Activated T-helper 1 cell treated with anti-CD3 and anti-CD28 coated beads, Interleukin-2, amount 50 U/mL, for 16 hours (primary cell): ENCODE measurements at places on chromosomes 3 and 15.

DNA sequence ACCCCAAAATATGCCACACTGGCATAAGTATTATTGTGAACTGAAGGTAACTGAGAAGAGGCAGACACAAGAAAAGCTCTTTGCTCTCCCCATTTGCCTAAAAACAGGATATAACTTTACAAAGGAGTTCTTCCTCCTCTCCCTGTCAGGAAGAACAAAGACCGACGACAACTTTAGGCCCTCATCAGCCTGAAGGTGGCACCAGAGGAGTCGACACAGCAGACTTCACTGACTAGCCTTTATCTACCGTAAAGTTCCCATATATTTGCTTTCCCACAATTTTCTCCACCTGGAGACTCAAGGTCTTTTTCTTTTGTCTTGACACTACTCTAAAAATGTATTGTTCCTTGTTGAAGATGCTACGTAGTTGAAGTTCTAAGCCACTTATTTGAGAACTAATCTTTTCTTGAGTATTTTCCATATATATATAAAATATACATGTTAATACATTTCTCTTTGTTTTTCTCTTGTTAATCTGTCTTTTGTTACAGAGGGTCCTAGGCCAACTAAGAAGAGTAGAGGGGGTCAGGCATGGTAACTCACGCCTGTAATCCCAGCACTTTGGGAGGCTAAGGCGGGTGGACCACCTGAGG lies 16.2 kb upstream of the XIRP1 start:
- no peak for DNase-seq

- no peak for DNase-seq
These were observed 347.6 kb upstream of the RARB start for GRCh38 chr3:25080461-25080860.

DNA sequence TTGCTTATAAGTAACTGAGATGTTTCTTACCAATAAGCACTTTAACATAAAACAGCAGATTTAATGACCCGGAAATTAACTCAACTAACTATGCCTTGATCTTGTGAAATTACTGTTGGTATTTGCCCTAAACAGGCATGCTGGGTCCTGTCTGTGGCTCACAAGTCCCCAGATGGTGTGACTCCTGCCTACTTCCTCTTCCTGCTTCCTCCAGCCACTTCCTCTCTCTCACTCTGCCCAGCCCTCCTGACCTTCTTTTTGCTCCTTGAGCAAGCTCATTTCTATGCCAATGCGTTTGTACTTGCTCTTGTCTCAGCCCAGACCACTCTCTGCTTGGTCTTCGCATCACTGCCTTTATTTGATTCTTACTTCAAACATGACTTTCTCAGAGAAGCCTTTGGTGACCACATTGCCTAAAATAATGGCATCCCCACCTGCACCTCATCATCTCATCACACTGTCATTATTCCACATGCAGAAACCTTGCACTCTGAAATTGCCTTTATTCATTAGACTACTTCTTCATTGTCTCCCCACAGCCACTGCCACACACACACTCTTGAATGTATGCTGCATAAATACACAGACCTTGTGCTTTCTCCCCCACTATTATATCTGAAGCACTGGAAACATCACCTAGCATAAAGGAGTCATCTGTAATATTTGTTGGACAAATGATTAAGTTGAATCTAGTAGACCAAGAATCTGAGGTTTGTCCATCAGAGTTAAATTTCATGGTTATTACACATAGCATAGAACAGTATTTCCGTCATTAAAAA lies 256.3 kb upstream of the SEMA6D start:
- DNase-seq: no peak

DNA sequence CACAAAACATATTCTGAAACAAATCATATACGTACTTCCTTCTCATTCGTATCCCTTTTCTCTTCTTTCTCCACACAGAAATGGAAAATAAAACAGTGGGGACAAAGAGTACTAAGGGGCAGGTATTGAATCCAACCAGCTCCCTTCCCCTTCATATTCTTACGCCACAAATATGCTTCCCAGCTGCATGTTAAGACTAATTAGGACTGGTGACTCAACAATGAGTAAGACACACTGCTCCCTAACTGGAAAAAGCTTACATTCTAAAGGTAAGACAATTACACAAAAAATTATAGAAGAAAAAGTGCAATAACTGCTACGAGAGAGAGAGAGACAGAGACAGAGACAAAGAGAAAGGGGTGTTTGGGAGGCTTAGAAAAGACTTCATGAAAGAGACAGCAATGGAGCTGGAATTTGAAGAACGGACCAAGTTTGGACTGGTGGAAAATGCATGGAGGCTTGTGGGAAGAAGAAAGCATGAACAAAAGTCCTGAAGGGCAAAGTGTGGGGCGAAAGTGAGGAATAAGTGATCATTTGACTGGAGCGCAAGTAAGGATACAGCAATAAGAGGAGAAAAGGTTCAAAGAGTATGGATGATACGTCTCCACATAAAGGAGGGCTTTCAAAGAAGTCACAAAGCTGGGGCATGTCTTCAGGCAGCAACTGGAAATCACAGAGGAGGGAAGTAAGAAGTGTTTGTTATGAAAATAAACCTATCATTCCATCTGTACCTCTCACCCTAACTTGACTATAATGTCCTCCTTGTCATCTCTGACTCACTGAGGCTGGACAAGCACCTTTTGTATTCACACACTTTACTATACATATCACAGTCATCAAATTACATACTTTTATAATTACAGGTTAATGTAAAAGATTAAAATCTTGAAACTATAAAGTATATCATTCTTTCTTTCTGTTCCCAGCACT lies 49.2 kb downstream of the RYK start:
- no peak for DNase-seq

DNA sequence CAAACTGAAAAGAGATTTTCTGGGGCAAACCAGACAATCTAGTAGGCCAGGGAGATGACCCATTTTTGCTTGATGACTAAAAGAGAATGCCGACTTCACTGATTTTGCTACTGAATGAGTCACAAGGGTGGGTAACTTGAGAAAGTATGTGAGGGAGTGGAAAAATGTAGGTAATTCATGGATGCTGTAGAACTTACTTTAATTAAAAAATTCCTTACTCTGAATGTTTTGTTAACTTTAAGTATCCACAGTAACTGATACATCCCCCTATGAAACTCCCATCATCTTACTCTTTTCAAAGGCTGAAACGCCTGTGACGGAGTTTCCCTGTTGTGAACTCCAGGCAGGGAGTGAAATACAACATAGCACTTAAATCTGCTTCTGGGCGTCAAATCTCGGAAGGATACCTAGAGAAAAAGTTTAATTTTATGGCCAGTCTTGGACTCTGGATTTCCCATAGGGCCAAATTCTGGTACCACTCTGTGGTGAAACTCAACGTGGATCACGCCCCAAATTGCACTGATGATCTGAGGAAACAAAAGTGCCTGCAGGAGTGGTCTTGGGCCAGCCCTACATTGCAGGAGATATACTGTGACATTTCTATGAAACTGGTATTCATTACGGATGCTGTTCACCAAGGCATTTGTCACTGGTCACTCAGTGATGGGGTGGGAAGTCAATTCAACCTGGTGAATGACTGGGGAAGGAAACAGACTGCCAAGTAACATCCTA lies 24.0 kb downstream of the GOLIM4 start:
- no peak for DNase-seq

- no peak for DNase-seq
These were observed 1.5 kb upstream of the CACNA2D3 start for GRCh38 chr3:54120657-54121413.

DNA sequence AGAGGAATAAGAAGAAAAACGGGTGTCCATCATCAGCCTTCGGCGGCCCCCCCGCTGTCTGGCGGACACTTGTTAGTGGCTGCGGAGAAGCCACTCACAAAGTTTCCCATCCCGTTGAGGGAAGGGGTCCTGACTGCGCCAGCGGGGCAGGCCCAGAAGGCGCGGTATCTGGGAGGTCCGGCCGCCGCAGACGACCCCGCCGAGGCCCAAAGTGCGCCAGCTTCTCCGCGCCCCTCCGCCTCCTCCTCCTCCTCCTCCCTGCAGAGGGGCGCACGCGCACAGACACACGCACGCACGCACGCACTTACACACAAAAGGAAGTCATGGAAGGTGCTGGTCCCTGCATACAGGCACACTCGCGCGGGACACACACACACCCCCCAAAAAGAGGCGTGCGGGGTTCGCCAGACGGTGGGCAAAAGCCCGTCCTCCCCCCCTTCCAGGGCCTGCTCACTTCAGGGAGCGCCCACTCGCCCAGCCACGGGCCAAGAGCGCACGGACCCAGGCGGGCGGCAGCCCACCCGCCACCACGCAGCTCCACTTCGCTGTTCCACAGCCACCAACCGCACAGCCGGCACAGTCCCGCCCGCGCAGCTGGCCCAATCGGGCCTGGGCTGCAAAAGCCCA lies 18.0 kb downstream of the ZNF148 start:
- DNase-seq: peak; percentile 21

GRCh38 chr15:62706317-62706716 lies 336.2 kb upstream of the TPM1 start:
- DNase-seq: no peak

- DNase-seq: no peak
These were observed 10.4 kb upstream of the TMEM202 start for GRCh38 chr15:72387741-72388140.

GRCh38 chr15:81338170-81339007 lies 14.4 kb upstream of the STARD5 start:
- DNase-seq: no peak

- DNase-seq: no peak
These were observed 23.4 kb upstream of the ZFAND6 start for GRCh38 chr15:80036071-80036470.

DNA sequence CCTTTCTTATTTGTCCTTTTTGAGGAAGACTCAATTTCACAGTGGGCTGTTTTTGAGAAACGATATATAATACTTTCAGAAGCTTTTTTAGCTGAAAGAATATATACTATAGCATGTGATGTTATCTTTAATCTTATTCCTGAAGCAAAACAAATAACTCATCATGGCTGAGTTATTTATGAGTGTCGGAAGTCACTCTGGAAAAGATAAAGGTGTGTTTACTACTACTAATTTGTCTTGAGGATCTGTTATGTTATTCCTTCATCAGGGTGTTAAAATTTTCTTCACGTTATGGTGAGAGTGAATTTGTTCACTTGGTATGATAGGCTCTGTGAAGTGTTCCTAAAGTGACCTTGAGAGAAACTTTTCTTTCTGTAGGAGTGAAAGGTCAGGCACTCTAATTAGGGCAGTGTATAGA lies 4.7 kb downstream of the TCF12 start:
- DNase-seq: no peak

GRCh38 chr3:132507657-132508056 lies 89.4 kb upstream of the ACKR4 start:
- no peak for DNase-seq

GRCh38 chr15:64836023-64836536 lies 5.6 kb upstream of the PLEKHO2 start:
- DNase-seq: no peak

GRCh38 chr3:60801307-60801706 lies 449.9 kb downstream of the FHIT start:
- no peak for DNase-seq

DNA sequence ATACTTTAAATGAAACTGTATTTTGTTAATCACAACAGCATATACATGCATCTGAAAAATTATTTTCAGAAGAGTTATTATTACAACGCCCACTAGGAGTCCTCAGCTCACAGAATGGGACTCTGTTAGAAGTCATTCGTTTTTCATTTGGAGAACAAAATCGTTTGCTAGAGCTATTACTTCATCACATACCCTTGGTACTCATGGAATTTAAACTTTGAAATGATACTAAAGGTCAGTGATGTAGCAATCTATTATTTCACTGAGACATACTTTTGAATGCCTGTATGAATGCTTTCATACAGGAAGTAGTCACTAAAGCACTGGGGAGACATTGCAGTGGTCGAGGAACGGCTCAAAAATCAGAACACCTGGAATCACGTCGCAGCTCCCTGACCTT lies 198.1 kb downstream of the MBNL1 start:
- no peak for DNase-seq

GRCh38 chr15:69533522-69533921 lies 80.9 kb downstream of the RPLP1 start:
- DNase-seq: no peak

- DNase-seq: no peak
These were observed at the start of gene NT5DC2 for GRCh38 chr3:52533623-52534280. Gene NT5DC2, minus strand, starts transcription at chr3:52533857. Its CDS starts 120 bp downstream, at chr3:52533737.

GRCh38 chr3:44355362-44356033 lies 16.9 kb downstream of the TCAIM start:
- no peak for DNase-seq

- no peak for DNase-seq
These were observed 768.5 kb upstream of the CFAP20DC start for GRCh38 chr3:59818033-59818918.

DNA sequence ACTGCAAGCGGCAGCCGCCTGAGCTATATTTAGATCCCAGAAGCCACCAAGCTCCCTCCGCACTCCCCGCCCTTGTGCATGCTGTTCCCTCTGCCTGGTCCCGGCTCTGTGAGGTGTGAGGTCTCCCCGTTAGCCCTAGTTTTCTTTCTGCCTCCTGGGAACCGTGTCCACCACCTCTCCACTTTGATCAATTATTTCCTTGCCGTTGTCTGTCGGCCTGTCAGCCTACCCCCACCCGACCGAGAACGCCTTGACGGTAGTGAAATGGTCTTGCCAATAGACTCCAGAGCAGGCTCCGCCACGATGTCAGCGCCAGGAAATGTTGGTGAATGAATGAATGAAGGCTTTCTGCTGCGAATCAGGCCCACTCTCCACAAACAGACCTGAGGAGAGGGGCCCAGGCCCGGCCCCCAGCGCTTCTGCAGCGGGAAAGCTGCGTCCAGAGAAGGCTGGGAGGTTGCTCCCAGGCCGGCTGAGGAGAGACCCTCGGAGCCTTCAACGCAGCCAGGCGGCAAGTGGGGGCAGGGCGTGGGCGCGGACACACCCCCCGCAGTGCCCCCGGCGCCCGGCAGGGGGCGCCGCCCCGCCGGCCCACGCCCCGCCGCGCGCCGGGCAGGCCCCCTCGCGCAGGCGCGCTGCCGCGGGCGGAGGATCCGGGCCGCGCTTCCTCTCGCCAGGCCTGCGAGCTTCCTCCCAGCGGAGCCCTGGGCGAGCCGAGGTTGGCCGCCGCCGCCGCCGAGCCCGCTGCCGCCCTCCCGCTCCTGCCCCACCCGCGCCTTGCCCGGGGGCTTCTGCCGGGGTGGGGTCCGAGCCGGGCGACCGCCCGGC lies at the start of gene CSK:
TSS of gene CSK (plus strand) at position 650 of the 828 bp plus-strand sequence. CDS start 16,218 bp downstream, outside the sequence.
- peak; percentile 75 for DNase-seq

GRCh38 chr3:71195492-71195891 lies 388.0 kb downstream of the FOXP1 start:
- DNase-seq: no peak

DNA sequence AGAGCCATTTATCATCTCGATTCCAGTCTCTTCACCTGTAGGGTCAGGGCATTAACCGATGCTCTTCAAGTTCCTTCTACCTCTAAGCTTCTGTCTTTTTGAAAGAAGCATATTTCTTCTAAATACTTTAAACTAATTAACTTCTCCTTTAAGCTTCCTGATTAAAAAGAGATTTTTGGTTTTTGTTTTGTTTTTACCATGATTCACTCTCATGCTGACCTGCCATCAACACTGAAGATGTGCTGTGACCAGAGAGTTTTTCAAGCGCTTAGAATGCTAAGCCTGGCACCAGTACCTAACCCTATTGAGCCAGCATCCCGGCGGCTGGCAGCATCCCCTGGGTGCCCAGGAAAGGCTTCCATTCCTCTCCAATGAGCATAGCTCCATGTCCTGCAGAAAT lies 89.3 kb downstream of the FOXP1 start:
- DNase-seq: no peak
